Hematopoietic multipotent progenitor cell (in vitro differentiated cells): ENCODE measurements at places on chromosomes 2 and 18. TPM values are rescaled to one million over a fixed set of nuclear protein-coding genes. Genes with fewer than 3 reads are reported as not detected.
A peak's percentile ranks its signal among the peaks of the same experiment; 100 is the strongest.

DNA sequence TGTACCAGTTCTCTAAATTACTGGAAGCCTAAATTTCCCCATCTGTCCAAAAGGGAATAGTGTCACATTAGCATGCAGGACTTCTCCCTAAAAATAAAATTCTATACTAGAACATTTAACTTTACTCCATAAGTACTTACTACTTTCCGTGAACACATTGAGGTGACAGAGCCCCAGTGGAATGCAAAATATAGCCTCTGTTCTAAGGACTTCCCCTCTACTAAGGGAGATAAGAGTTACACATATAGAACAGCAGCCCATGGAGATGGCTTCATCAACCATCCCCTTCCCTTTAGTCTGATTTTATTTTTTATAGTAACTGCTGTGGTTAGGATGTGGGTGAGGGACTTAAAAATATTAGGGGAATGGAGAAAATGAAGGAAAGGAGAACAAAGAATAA lies 68.9 kb upstream of the STPG4 start:
- DNase-seq: no peak

Gene XIRP2
- total RNA-seq: 0.27 TPM

Gene SKOR2
- total RNA-seq: not detected

Gene DHX57
- 8.3 TPM for total RNA-seq

DNA sequence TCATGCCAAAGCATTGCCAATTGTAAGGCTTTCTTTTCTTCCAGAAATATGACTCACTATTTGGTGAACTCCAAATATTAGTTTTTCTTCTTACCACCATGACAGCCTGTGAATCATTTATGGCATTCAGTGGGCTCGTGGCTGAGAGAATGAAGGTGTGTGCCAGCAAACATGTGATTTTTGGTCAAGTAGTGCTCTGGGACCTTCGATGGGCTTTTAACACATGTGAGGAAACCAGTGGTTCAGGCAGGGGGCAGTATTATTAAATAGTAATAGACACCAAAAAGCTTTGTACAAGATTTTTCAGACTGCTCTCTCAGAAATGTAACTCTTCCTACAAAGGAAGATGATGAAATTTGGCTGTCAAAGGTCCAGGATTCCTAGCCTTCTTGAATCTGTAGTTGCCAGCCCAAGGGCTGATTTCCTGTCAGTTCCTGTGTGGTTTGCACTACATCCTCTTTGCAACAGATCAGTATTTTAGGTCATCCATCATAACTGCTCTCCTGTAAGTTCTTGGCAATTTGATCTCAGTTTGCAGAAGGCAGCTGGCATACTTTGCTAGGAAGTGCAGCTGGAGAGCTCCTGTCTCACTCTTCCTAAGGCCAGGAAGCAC lies 64.3 kb downstream of the BABAM2 start:
- DNase-seq: peak; percentile 89

GRCh38 chr18:35934891-35935290 lies 37.6 kb upstream of the RMP24 start:
- no peak for DNase-seq

GRCh38 chr2:42383855-42384530 lies 23.0 kb upstream of the COX7A2L start:
- no peak for DNase-seq

GRCh38 chr2:88753833-88754584 lies 62.5 kb downstream of the RPIA start:
- peak; percentile 45 for DNase-seq

DNA sequence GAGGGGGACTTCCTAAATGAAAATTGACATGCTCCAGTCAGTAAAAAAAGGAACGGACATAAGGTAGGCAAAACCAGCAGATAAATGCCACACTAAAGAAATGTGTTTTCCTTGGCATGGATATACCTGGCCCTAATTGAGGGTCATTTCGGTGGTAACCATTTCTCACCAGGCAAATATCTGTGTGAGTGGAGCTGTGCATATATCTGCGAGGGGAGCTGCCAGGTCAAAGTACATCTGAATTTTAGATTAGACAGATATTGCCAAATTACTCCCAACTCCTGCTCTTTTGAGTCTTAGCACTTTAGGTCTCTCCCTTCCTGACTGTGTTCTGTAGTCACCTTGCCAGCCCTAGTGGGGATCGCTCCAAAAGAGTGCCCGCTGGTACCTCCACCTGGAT lies 204.2 kb downstream of the SH3BP4 start:
- DNase-seq: no peak

Gene TMEM247
- not detected for total RNA-seq

DNA sequence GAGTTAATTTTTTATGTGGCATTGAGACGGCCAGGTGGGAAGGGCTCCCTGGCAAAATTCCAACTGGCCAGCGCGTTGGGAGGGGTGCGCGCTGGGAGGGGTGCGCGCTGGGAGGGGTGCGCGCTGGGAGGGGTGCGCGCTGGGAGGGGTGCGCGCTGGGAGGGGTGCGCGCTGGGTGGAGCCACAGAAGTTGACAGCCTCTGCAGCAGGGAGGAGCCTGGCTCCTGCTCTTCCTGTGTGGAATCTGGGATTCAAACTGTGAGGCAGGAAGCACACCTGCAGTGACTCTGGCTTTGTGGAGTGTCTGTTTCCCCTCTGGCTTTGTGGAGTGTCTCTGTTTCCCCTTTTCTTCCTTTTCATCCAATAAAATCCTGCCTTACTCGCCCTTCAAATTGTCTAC lies 147.9 kb upstream of the CBLN2 start:
- no peak for DNase-seq

GRCh38 chr2:178072383-178073301 lies at the start of gene PDE11A:
Gene PDE11A (minus strand): TSS chr2:178072777. CDS start chr2:178072437, 340 bp downstream.
- DNase-seq: no peak

DNA sequence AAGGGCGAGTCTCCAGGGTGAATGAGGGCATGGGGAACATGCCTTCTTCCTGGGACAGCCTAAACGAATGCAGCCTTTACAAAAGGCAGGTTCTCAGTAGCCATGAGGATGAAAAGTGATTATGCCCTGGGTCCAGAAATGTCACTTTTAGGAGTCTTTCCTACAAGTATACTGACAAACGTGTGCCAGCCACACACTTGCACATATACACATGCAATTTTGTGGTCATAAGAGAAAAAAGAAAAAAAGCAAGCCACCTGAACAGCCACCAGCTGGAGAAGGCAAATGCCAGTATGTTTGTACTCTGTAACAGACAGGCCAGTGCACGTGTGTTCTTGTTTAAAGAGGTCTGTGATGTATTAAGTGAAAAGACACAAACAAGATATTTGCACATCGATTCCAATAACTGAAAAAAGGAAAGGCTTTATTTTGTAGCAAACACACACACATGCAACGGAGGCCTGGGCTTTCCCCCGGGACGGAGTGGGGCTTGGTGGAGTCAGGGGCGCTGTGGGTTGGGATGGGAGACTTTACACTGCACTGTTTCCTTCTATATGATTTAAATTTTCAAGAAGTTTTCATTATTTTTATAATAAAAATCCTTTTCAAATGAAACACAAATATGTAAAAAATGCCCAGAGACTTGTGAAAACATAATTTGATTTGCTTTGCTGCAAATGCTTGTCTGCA lies 108.4 kb downstream of the FAM210A start:
- DNase-seq: no peak

- DNase-seq: no peak
These were observed 30.6 kb downstream of the TMEM17 start for GRCh38 chr2:62475172-62476011.

GRCh38 chr2:120593921-120594686 lies 141.6 kb upstream of the GLI2 start:
- no peak for DNase-seq

DNA sequence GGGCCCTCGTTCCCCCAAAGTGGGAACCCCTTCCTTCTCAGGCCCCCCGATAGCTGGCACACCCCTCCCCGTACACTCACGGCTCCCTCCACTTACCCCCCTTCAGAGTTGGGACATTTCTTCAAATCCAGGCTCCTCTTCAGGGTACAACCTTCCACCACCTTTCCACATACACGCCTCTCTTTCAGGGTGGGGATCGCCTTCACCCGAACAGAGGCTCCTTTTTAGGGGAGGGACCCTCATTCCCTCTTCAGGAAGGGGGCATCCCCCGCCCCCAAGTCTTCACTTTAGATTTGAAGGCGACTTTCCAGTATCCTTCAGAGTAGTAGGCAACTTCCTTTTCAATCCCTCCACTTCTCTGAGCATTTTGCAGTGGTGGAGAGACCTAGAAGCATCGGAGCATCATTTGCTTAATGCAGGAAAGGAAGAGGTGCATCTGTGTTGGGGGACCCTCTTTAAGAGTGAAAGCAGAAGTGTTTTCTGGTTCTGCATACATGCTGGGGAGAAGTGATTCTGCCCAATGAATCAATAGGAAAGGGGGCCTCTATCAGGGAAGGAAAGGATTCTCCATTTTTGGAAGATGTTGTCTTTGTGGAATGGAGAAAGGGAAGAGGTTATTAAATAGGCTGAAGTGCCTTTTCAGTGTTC lies 845 bp downstream of the EML4 start:
- peak; percentile 13 for DNase-seq

GRCh38 chr2:224382973-224383555 lies 18.8 kb downstream of the FAM124B start:
- no peak for DNase-seq

Gene ALPP
- 0.27 TPM for total RNA-seq

DNA sequence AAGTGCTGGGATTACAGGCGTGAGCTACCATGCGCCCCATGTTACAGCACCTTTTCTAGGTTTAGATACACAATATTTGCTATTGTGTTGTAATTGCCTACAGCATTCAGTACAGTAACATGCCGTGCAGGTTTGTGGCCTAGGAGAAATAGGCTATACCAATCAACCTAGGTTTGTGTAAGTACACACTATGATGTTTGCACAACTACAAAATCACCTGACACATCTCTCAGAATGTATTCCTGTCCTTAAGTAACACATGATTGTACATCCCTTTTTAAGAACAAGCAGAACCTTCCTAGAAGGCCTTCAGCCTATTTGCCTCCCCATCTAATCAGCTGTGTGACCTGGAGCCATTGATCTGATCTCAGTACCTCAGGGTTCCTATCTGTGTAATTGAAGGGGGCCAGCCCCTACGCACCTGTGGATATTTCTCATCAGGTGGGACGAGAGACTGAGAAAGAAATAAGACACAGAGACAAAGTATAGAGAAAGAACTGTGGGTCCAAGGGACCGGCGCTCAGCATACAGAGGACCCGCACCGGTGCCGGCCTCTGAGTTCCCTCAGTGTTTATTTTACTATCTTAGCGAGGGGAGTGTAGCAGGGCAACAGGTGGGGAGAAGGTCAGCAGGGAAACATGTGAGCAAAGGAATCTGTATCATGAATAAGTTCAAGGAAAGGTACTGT lies 18.7 kb upstream of the TMBIM1 start:
- DNase-seq: no peak

Gene TMEM169
- under 0.01 TPM for total RNA-seq

Gene RASGRP3
- total RNA-seq: 5.7 TPM

DNA sequence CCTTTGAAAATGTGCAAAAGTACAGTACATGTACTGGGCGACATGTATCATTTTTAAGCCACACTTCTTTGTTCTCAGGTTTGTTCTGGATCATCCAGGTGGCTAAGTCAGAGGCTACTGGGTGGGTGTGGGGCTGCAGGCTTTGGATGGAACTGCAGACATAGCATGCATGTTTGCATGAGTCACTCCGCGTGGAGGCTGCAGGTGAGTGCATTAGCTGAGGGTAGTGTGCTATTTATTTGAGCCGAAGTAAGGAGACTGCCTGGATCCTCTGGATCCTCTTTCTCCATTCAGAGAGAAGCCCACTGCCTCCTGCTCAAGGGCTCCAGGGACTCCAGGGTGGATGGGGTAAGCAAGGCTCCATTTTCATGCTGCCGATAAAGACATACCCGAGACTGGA lies 9.4 kb upstream of the NEURL3 start:
- no peak for DNase-seq

Gene SKA1
- total RNA-seq: 0.81 TPM

- no peak for DNase-seq
These were observed 50.1 kb downstream of the BOLA3 start for GRCh38 chr2:74097574-74097973.

DNA sequence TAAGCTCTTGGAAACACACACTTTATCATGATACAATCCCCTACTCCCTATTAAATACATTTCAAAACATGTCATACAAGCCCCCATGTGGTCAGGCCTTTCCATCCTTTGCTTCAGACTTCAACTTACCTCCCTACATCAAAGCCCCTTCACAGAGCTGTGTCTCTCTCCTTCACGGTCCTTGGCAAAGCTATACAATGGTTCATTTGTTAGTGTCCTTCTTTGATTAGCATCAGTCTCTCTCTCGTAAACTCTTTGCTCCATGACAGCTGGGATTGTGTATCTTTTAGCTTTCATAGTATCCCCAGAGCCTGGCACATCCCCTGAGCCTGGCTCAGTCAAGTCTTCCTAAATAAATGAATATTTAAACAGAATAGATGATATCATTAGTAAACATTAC lies 25.6 kb upstream of the INSIG2 start:
- no peak for DNase-seq

Gene KLHL14
- 0.27 TPM for total RNA-seq

DNA sequence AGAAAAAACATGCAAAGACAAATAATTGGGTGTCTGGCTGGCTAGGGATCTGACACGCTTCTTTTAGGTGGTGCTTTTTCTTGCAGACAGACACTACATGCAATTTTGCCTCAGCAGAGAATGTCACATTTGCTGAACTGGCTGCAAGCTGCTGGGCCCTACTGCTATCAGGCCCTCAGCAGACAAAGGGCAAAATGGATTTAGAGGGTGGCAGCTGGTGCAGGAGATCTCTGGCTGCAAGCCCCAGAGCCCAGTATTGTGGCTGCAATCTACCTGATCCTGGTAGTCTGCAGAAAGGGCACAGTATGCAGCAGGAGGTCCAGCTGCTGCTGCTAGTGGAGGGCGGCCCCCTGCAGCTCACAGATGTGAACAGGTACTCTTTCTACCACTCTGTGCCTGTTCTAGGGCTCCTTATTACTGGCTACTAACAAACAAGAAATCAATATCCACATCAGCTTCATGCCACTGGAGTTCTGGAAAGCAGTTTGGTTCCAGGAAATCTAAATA lies 796.7 kb upstream of the CELF4 start:
- DNase-seq: no peak

GRCh38 chr2:17758118-17758517 lies 4.2 kb downstream of the GEN1 start:
- no peak for DNase-seq

Gene SERPINB12
- total RNA-seq: not detected

DNA sequence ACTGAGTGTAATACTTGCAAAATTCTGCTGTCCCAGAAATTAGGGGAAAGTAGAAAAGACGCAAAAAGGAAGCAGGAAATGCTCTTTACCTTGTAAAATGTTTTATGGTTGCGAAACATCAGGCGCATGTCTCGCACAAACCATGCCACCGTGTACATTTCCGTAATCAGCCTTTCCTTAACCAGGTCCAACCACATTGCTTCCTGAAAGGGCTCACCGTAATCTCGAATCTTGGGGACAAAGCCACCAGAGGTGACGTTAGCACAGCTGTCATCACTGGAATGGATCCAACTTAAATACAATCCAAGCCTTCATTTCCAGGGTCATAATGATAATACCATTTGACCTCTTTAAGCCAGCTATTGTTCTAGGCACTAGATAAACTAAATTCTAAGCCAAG lies 49.3 kb downstream of the SP110 start:
- DNase-seq: peak; percentile 41
